NCI-H1436 (cell line): ENCODE measurements at places on chromosomes 1 and 21.
A peak's percentile ranks its signal among the peaks of the same experiment; 100 is the strongest.

DNA sequence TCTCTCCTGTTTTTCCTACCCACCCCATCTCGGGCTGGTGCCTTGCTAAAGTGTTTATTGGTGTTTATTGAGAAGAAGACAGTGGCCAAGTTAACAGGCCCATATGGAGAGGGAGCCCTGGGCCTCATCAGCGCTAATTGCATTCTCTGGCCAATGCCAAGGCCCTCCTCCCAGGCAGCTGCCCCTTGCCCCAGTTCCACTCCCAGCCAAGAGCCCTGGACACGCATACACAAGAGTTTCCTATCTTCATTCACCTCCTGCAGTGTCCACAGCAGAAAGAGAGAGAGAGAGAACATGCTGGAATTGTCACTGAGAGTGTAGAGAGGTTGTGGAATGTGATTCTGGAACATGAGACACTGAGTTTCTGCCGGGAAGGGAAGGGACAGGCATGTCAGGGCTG lies 25.4 kb upstream of the VWA5B1 start:
- DNase-seq: no peak

DNA sequence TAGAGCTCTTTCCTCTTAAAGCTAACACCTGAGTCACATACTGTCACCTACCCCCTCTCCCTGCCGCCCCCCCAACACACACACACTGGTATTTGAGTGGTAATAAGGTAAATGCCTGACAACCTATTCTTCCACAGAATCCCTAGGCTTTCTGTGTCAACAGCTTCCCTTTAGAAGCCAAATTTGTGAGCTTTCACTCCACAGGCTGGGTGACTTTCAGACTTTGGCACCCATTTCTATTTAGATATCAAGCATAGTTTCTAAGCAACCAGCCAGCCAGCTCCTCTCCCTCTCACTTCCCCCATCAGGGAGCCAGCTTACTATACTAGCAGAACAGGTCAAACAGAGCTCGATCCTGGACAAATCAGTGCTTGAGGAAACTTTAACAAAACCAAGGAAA lies 3.2 kb upstream of the C1orf74 start:
- DNase-seq: no peak

- DNase-seq: peak; percentile 52
Observed at GRCh38 chr1:12040457-12041051, 21.3 kb downstream of the MIIP start.

GRCh38 chr1:66475940-66476339 lies 58.0 kb upstream of the SGIP1 start:
- DNase-seq: no peak

DNA sequence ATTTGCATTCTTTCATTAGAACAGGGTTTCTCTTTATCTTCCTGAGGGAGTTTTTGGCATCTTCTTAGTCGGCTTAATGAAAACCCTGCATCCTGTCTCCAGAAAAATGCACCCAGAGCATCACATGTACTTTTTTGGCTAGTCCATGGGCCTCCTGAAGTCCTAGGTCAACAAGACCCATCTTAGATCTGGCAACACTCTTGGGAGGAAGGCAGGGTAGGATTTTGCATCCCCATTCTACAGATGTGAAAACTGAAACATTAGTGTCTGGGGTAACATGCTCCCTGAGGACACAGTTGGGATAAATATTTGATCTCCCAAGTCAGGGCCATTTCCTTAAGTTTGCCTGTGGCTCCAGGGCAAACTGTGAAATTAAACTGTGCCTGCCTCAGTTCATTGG lies 40.0 kb upstream of the HMGB4 start:
- no peak for DNase-seq

DNA sequence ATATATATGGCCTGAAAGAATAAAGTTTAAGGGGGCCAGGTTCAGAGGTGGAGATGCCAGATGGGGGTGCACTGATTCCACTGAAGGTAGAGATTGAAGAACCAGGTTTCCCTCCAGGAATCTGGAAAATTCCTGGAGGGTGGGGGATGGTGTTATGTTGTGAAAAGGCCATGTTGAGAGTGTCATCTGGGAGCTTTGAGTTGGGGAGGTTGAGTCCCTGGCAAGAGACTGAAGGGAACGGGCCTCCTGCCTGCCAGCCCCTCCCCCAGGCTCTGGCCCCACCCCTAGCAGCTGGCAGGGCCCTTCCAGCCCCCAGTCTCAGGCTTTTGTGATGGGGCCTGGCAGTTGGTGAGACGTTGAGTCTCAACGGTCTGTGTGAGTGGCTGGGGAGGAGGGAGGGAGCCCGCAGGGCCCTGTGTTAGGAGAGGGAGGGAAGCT lies 4.1 kb downstream of the PTPRU start:
- no peak for DNase-seq

- DNase-seq: peak; percentile 95
Observed at GRCh38 chr1:100132566-100133477, at the start of the genes SASS6 and TRMT13. TSS of gene SASS6 (minus strand) at chr1:100132930. CDS start at chr1:100132814, 116 bp downstream. TSS of gene TRMT13 (plus strand) at chr1:100133163. CDS start at chr1:100133169, 6 bp downstream.

- no peak for DNase-seq
Observed at GRCh38 chr1:157177733-157178394, 39.7 kb upstream of the ETV3 start.

- no peak for DNase-seq
Observed at GRCh38 chr1:32380057-32380456, 14.2 kb downstream of the BSDC1 start.

GRCh38 chr1:207831517-207832327 lies 79.2 kb downstream of the CD34 start:
- no peak for DNase-seq

- DNase-seq: no peak
Observed at GRCh38 chr1:65423884-65424572, 3.6 kb downstream of the LEPR start.

DNA sequence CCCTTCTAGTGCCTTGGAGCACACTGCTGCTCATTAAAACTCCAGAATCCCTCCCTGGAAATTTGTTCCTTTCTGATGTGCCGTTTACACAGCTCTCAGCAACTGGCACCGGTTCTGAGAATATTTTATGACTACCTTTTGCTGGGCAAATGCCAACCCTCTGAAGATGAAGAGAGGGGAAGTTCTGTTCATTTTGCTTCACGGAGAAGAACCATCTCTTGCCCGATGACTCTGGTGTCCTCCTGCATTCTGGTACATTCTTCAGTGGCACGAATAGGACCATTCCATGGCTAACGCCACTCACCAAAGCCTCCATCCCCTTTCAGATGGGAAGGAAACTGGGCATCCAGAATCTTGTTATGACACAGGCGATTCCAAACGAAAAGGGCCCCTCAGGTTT lies 96.2 kb upstream of the SIM2 start:
- DNase-seq: no peak

DNA sequence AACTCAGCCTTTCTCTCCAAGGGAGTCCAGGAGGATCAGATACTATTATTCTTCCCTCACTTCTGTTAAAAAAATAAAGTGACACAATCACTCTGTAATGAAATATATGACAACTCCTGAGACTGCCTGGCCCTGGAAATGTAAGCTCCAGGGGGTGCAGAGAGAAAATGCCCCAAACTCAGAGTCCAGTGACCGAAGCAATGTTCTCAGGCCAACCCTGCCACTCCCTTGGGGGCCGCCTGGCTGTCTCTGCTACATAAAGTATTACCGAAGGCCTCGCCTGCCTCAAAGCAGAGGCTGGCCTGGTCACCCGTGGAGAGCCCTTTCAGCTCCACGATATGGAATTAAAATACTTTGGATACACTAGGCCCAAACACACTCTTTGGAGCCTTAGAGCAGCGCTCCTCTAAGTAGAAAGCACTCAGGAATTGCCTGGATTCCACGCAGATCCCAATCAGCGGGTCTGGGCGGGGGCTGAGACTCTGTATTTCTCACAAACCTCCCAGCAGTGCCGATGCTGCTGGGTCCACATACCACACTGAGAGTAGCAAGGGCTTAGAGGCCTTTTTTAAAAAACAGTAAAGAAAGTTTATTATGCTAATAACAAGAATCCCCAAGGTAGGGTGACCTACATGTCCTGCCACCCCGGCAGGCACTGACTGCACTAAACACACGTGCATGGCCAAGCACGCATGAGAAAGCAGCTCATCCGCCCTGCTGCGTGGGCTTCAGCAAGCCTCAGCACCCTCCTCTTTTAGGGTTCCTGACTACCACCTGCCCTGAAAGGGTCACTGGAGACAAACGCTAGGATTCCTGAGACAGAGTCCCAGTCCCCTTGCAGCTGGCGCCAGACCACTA lies 31.1 kb downstream of the TMCO4 start:
- no peak for DNase-seq

DNA sequence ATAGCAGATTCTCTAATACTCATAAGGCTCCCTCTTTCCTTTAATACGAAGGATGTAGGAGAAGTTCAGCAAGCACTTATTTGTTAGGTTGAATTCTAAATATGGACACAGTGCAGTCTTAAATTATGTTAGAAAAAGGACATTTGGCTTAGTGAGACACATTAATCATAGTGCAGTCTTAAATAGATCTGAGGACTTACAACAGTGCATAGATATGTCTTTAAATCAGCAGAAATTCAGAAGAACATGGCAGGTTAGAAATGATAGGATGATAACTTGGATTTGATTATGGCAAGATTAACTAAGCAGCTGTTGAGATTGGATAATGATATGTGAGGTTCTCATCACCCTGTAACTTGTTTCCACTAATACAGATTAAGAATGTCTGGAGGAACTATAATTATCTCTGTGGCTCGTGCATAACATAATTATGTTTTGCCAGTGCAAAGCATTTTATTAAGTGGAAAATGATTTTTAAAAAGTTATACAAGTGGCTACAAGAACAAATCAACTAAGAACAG lies 485.9 kb downstream of the USP25 start:
- DNase-seq: no peak

DNA sequence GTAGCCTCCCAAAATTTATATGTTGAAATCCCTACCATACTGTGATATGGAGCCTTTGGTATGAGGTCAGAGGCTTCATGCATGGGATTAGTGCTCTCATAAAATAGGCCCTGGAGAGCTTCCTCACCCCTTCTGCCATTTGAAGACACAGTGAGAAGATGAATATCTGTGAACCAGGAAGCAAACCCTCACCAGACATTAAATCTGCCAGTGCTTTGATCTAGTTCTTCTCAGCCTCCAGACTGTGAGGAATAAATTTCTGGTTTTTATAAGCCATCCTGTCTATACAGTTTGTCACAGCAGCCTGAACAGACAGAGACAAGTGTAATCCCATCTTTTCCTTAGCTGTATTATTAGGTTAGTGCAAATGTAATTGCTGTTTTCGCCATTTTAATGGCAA lies 88.4 kb downstream of the OLFML2B start:
- DNase-seq: no peak

- no peak for DNase-seq
Observed at GRCh38 chr1:216111842-216112241, 311.4 kb downstream of the USH2A start.

GRCh38 chr1:231062500-231063270 lies 22.6 kb upstream of the FAM89A start:
- no peak for DNase-seq

DNA sequence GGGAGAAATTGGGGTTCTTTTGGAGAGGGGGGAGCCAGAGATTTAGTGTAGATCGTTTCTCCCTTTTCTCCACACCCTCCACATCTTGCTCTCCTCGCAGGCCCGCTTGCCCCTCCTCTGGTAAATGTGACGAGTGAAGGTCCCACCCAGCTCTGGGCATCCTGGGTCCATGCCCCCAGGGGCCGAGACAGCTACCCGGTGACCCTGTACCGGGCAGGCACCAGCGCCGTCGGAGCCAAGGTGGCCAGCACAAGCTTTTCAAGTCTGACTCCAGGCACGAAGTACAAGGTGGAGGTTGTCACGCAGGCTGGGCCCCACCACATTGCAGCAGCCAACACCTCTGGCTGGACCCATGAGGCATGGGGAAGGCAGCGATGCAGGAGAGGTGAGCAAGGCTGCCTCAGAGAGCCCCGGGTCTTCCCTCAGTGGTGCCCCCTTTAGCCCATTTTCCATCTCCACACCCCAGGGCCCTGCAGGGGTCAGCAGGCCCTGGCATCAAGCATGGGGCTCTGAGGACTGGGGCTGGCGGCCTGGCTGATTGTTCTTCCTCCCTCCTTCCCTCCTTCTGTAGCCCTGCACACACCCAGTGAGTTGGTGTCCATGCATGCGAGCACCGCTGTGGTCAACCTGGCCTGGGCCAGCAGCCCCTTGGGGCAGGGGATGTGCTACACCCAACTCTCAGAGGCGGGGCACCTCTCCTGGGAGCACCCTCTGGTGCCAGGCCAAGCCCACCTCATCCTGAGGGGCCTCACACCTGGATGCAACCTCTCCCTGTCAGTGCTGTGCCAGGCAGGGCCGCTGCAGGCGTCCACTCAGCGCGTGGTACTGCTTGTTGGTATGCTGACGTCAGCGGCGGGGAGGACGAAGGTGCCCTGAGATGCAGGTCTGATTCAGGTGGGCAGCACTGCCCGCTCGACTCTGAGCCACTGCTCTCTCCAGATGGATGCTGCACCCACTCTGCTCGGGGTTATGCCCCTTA lies 16.4 kb upstream of the LGR6 start:
- no peak for DNase-seq

DNA sequence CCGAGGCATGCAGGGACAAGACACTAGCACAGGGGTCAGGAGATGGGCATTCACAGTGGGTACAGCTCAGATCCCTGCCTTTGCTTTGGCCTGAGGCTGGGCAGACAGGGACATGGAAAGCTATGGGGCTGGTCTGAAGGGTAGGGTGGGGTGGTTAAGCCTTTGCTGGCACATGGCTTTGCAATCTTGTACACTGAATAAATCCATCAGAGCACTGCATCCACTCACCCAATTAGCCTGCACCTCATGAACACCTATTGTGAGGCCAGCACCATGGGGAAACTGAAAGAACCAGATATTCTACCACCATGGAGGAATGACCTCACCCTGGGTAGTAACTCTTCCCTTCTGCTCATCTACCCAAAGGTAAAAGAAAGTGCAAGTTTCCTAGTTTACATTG lies 199.6 kb upstream of the LMO4 start:
- no peak for DNase-seq

DNA sequence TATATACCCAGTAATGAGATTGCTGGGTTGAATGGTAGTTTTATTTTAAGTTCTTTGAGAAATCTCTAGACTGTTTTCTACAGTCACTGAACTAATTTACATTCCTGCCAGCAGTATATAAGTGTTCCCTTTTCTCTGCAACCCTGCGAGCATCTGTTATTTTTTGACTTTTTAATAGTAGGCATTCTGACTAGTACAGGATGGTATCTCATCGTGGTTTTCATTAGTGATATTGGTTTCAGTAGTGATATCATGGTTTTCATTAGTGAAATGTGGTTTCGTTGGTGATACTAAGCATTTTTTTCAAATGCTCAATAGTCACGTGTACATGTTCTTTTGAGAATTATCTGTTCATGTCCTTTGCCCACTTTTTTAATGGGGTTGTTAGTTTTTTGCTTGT lies 316.8 kb downstream of the PTBP2 start:
- no peak for DNase-seq

DNA sequence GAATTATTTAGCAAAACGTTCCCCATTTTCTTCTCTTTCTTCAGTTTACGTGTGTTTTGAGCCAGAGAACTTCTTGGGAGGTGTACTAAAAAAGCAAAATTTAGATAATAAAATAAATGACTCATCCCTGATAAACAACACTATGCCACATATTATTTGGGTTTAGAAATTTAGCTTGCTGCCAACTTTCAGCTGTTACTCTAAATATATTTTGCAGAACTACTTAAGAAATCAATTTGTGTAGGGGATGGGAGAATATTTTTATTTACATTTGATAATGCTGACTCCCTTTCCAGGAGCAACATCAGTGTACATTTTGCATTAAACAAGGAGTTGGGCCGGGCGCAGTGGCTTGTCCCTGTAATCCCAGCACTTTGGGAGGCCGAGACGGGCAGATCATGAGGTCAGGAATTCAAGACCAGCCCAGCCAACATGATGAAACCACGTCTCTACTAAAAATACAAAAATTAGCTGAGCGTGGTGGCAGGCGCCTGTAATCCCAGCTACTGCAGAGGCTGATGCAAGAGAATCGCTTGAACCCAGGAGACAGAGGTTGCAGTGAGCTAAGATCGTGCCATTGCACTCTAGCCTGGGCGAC lies 151.4 kb upstream of the ZRANB2 start:
- DNase-seq: no peak
